NCI-H1092 treated with DMSO at 0.1 percent for 48 hours (cell line): ENCODE measurements at places on chromosomes 11 and 22.

DNA sequence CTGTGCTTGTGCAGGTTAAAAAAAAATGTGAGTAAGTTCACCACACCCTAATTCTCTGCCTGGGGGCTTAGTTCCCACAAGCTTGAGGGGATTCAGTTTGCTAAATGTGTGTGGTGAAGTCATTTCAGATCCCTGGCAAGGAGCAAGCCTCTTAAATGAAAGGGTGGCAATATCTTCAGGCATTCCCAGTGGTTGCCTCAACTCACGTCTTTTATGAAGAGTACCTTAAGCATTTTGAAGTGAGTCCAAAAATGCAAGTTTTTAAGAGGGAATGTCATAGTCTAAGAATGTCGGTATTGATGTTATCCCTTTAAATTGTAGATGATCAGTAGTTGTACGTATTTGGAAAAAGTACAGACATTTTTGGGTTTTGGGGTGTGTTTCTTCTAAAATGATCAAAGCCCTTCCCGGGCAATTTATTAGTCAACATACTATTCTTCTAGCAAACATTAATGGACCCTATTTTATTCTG is 4.9 kb downstream of the TCP11L1 start:
- no peak for DNase-seq

DNA sequence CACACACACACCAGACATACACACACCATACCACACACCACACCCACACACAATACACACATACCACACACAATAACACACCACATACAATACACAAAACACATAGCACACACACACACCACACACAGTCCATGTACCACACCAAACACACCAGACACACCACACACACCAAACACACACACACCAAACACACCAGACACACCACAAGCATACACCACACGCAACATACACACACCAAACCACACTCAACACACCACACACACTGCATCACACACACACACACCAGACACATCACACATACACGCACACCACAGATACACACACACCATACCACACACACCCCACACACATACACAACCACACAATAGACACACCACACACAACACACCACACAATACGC is 54.8 kb downstream of the IGSF9B start:
- DNase-seq, result no peak

GRCh38 chr11:46808799-46809431 is 37.2 kb downstream of the CKAP5 start:
- no peak for DNase-seq

GRCh38 chr22:32864596-32864995 is 63.1 kb downstream of the TIMP3 start:
- no peak for DNase-seq

- DNase-seq, result no peak
These were observed 16.3 kb downstream of the OR52K2 start for GRCh38 chr11:4465407-4465806.

DNA sequence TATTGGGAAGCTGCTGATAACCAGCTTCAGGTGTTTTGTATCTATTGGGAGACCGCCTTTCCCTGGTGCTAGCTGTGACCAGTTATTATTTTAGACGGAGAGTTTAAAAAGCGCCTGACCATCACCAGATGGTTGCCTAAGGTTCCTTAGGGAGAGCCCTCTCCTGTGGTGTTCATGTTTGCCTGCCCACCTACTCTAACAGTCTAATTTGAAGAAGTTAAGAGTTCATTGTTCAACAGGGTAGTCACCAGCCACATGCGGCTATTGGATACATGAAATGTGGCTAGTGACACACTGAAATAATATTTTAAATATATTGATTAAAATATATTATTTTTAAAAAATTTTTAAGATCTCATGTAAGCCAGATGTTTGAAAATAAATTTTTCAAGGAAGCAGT is 71.3 kb upstream of the SLN start:
- no peak for DNase-seq

DNA sequence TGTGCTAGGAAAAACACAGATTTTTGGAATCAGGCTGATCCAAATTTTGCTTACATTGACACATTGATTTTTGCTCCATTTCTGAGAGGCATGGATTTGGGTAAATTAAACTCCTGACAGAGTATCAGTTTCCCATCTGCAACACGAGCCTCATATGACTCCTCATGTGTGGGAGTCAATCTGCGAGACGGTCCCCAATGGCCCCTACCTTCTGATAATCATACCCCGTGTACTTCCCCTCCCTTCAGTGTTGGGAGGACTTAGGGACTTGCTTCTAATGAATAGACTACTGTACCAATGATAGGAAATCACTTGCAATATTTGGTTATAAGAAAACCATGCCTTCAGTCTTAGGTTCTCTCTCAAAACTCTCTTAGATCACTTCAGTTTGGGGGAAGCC is 302.7 kb downstream of the ETS1 start:
- DNase-seq, result no peak

DNA sequence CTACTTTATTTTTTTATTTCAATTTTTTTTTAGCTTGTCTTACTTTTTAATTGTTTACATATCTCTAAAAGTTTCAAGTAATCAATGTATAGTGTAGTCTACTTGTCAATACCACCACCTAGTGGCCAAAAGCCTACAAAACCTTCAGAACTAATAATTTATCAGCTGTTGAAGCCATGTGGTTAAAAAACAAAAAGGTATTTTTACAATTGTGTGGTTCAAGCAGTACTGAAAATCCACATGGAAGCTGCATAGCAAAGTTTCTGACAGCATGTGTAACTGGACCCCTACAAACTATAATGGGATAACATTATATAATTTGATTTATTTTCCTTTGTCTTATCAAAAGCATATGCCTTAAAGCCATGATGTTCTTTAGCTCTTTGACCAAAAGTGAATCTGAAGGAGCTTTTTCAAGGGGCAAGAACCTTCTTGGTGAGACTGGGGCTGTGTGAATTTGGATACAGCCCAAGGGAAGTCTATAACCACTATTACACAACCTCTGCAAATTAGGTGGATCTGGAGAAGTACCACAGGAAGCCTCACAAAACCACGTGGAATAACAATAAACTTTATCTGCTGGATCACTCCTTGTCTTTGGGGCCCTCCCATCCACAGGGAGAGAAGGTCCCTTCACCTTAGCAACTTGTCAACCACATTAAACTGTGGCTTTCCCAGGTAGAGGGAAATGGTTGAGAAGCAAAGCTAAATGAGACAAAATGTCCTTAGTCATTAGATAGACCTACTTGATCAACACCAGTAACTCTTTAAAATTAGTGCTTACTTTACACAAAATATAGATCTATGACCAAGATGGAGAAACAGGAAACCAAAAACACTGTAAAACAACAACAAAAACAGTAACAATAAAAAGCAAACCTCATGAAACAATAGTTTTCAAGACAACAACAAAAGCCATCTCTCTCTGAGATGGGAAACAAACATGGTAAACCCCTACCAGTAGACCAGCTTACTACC is 9.9 kb downstream of the NARS2 start:
- peak; percentile 63 for DNase-seq
